ENCODE measurements at places on chromosomes 13 and 19. TPM values are rescaled to one million over a fixed set of nuclear protein-coding genes. Genes with fewer than 3 reads are reported as not detected.

- H3K4me1 ChIP-seq: peaks cover 6% of the 10 kb centered on the region
- no peak overlapping the region for H3K27ac ChIP-seq
These were observed 13.2 kb upstream of the URI1 start for GRCh38 chr19:29928831-29929230.

DNA sequence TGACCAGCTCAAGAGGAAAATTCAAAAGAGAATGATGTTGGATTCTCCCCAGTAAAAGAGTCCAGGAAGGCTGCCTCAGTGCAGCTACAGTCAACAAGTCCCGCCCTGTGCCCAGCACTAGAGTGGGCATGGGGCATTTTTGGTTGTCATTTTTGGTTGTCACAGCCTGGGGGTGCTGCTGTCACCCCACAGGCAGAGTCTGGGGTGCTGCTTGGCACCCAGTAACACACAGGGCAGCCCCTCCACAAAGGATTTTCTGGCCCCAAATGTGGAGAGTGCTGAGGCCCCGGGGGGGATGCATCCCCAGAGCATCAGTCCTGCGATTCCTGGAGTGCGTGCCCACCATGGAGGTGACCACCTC, 28.2 kb upstream of the TMEM255B start:
- no peak overlapping the region for H3K27ac ChIP-seq
- no peaks in the 10 kb centered on the region for H3K27me3 ChIP-seq
- H3K36me3 ChIP-seq: no peaks in the 10 kb centered on the region
- H3K4me1 ChIP-seq: no peaks in the 10 kb centered on the region
- no peak overlapping the region for H3K4me3 ChIP-seq
- DNase-seq: no peak

The ZNF575 gene
- total RNA-seq: 1.8 TPM

- no peak overlapping the region for H3K4me3 ChIP-seq
- H3K27me3 ChIP-seq: peaks cover 34% of the 10 kb centered on the region
- no peak overlapping the region for H3K27ac ChIP-seq
These were observed 8.1 kb upstream of the CHST8 start for GRCh38 chr19:33613620-33614000.

DNA sequence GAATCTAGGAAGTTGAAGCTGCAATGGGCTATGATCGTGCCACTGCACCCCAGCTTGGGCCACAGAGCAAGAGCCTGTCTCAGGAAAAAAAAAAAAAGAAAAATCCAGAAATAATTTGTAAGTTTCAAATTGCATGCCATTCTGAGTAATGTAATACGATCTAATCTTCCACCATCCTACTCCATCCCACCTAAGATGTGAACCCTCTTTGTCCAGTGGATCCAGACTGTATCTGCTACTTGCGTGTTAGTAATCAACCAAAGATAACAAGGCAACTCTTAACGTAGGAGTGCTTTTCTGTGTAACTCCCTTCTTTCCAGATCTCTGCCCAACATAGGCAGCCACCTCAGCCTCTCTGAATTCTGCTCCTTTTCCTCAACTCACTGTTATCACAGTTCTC, 24.3 kb downstream of the RFC3 start:
- peak; percentile 25 for DNase-seq
- H3K4me3 ChIP-seq: no peak overlapping the region
- no peak overlapping the region for H3K27ac ChIP-seq
- no peaks in the 10 kb centered on the region for H3K27me3 ChIP-seq
- no peaks in the 10 kb centered on the region for H3K36me3 ChIP-seq

DNA sequence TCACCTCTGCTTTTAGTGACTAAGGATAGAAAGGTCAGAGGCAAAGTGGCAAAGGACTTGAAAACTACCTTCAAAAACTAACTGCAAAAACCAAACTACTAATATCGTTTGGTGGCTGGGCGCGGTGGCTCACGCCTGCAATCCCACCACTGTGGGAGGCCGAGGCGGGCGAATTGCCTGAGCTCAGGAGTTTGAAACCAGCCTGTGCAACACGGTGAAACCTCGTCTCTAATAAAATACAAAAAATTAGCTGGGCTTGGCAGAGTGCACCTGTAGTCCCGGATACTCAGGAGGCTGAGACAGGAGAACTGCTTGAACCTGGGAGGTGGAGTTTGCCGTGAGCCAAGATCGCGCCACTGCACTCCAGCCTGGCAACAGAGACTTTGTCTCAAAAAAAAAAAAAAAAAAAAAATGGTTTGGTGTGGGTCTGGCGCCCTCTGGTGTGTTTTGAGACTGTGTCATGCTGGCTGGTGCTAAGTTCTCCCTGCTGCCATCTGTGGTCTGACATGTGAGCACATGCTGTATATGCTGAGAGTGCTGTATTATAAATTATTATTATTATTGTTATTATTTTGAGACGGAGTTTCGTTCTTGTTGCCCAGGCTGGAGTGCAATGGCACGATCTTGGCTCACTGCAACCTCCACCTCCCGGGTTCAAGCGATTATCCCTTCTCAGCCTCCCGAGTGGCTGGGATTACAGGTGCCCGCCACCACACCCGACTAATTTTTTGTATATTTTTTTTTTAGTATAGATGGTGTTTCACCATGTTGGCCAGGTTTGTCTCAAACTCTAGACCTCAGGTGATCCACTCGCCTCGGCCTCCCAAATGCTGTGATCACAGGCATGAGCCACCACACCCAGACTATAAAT, 36.0 kb upstream of the RNF17 start:
- H3K27me3 ChIP-seq: no peaks in the 10 kb centered on the region
- H3K4me3 ChIP-seq: no peak overlapping the region
- H3K27ac ChIP-seq: no peak overlapping the region
- no peaks in the 10 kb centered on the region for H3K36me3 ChIP-seq
- H3K4me1 ChIP-seq: no peaks in the 10 kb centered on the region

GRCh38 chr13:51559946-51560735, 24.1 kb upstream of the WDFY2 start:
- H3K36me3 ChIP-seq: no peaks in the 10 kb centered on the region
- H3K4me1 ChIP-seq: no peaks in the 10 kb centered on the region
- H3K27me3 ChIP-seq: peaks cover 6% of the 10 kb centered on the region
- no peak overlapping the region for H3K27ac ChIP-seq

GRCh38 chr13:75375329-75375728, 106.6 kb downstream of the TBC1D4 start:
- H3K4me3 ChIP-seq: no peak overlapping the region
- DNase-seq: no peak
- H3K36me3 ChIP-seq: no peaks in the 10 kb centered on the region
- H3K27me3 ChIP-seq: no peaks in the 10 kb centered on the region
- peaks cover 20% of the 10 kb centered on the region for H3K4me1 ChIP-seq
- no peak overlapping the region for H3K27ac ChIP-seq

GRCh38 chr13:57865600-57866294, 234.2 kb downstream of the PCDH17 start:
- H3K27ac ChIP-seq: no peak overlapping the region
- H3K27me3 ChIP-seq: no peaks in the 10 kb centered on the region
- no peaks in the 10 kb centered on the region for H3K4me1 ChIP-seq
- no peak overlapping the region for H3K4me3 ChIP-seq

DNA sequence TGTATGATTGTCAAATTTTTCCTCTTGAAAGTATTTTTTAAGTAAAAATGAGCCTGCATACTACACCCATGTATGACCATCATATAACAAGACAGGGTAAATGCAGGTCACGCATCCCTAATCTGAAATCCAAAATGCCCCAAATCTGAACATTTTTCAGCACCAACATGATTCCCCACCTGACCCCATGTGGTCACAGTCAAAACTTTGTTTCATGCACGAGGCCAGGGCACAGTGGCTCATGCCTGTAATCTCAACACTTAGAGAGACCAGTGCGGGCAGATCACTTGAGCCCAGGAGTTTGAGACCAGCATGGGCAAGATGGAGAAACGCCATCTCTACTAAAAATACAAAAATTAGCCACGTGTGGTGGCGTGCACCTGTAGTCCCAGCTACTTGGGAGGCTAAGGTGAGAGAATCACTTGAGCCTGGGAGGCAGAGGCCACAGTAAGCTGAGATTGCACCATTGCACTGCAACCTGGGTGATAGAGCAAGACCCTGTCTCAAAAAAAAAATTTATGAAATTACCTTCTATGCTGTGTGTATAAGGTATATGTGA, 63.7 kb upstream of the NPAS1 start:
- H3K36me3 ChIP-seq: no peaks in the 10 kb centered on the region
- H3K4me3 ChIP-seq: no peak overlapping the region
- H3K27ac ChIP-seq: no peak overlapping the region
- peaks cover 8% of the 10 kb centered on the region for H3K4me1 ChIP-seq
- no peaks in the 10 kb centered on the region for H3K27me3 ChIP-seq

The WDR87 gene
- not detected for total RNA-seq

DNA sequence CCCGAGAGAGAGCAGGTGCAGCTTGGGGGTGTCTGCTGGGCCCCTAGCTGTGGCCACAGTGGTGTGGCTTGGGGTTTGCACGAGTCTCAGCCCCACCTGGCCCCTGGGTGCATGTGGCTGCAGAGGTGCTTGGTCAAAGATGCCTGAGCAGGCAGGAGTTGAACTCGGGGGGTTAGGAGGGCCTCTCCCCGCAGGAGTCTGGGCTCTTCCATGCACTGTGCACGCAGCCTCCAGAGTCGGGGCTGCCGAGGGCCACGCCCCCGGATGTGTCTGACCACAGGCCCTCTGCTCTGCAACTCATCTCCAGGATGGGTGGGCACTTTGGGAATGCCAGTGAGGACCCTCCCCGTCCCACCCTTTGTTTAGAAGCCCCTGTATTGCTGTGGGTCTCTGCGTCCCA, 91.5 kb upstream of the MCF2L start:
- peaks cover 7% of the 10 kb centered on the region for H3K4me1 ChIP-seq
- no peaks in the 10 kb centered on the region for H3K27me3 ChIP-seq
- no peak overlapping the region for H3K4me3 ChIP-seq
- no peak for DNase-seq
- H3K27ac ChIP-seq: no peak overlapping the region
- peaks cover 32% of the 10 kb centered on the region for H3K36me3 ChIP-seq

- peak; percentile 65 for DNase-seq
- H3K4me3 ChIP-seq: peak within 1 kb of the TSS; percentile 97
- peak within 1 kb of the TSS; percentile 100 for H3K27ac ChIP-seq
These were observed at the start of gene BRD4 for GRCh38 chr19:15332311-15332996. Gene BRD4, minus strand, starts transcription at chr19:15332539. Its CDS starts 59,440 bp downstream, at chr19:15273099.

The EIF3K gene
- 711 TPM for total RNA-seq

The PGLYRP2 gene
- not detected for total RNA-seq

- no peak overlapping the region for H3K4me3 ChIP-seq
- H3K27me3 ChIP-seq: no peaks in the 10 kb centered on the region
These were observed 52.9 kb downstream of the MBNL2 start for GRCh38 chr13:97274829-97275649.

The TGFBR3L gene
- total RNA-seq: 0.46 TPM

GRCh38 chr13:57682128-57682716, 50.7 kb downstream of the PCDH17 start:
- no peak for DNase-seq
- no peak overlapping the region for H3K4me3 ChIP-seq
- no peaks in the 10 kb centered on the region for H3K27me3 ChIP-seq

DNA sequence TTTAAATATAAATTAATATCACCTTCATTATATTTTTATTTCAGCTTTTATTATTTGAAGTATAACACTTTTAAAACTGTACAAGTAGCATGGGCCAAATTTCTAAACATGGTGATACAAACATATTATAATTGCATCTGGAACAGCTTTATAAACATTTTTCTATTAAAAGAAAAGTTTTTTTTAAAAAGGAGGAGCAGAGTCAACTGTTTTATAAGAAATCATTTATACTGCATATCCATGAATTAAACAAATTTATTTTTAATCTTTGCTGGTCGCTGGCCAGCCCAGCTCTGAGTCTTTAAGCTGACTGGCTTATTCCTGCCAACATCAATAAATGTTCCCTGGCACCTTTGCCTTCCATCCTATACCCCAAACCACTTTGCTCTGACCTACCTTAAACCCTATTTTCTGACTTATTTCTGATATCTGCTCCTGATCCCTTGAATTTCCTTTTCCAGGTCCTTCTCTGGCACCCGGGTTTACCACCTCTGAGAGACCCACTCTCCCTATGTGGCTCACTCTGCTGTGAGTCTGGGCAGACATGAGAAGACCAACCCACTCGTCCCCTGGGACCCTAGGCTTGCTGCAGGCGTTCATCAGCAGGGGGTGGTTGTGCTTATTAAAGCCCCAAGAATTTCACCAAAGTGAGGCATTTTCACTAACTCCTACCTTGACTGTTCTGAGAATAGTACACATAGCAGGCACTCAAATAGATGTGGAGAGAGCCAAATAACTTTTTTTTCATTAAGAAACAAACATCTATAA, 220.3 kb downstream of the KLF12 start:
- H3K27ac ChIP-seq: no peak overlapping the region
- H3K4me3 ChIP-seq: no peak overlapping the region
- peaks cover 13% of the 10 kb centered on the region for H3K4me1 ChIP-seq
- peak; percentile 54 for DNase-seq
- H3K36me3 ChIP-seq: no peaks in the 10 kb centered on the region
- H3K27me3 ChIP-seq: no peaks in the 10 kb centered on the region

The SIGLEC10 gene
- total RNA-seq: not detected

DNA sequence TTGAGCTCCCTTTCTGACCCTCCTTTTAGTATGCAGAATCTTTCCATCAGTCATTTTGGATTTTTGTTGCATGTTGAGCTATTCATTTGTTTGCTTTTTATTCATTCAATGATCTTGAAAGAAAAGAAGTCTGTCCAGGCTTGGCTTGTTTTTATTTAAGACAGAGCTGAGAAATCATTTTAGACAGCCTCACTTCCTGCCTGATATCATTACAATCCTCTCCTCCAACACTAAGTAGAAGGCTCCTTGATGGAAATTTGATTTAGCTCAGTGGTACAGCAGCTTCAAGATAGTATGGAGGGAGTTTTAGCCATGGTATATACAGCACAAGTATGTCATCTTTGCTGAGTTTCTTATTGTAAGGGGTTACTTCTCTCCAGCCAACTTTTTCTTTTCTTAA, 28.4 kb downstream of the MBNL2 start:
- no peaks in the 10 kb centered on the region for H3K27me3 ChIP-seq
- H3K4me3 ChIP-seq: no peak overlapping the region
- H3K4me1 ChIP-seq: no peaks in the 10 kb centered on the region

GRCh38 chr19:4591320-4591719, 31.8 kb upstream of the SEMA6B start:
- no peaks in the 10 kb centered on the region for H3K27me3 ChIP-seq
- H3K4me3 ChIP-seq: no peak overlapping the region
- H3K4me1 ChIP-seq: peaks cover 9% of the 10 kb centered on the region
- no peak for DNase-seq
- no peak overlapping the region for H3K27ac ChIP-seq

- H3K4me1 ChIP-seq: no peaks in the 10 kb centered on the region
- H3K27me3 ChIP-seq: peaks cover 23% of the 10 kb centered on the region
- no peaks in the 10 kb centered on the region for H3K36me3 ChIP-seq
- no peak for DNase-seq
- H3K27ac ChIP-seq: no peak overlapping the region
- H3K4me3 ChIP-seq: no peak overlapping the region
These were observed 51.9 kb upstream of the PABPC3 start for GRCh38 chr13:25044071-25044470.

The BST2 gene
- total RNA-seq: 69.3 TPM

DNA sequence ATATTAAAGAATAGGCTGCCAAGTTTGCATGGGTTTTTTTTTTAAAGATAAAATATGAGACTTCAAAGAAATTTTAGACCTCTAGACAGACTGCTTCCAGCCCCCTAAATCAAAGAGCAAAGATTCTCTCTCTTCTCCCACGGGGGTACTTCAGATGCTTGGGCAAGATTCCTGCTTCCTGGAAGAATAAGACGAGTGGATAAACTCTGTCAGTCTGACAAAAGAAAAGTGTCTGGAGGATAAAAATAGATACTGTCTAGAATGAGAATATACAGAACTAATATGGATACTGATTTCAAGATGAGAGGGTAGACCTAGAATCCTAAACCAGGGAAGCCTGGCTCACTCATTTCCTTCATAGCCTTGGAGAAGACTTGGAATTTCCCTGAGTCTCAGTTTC, 435.1 kb downstream of the FOXO1 start:
- H3K27ac ChIP-seq: no peak overlapping the region
- no peaks in the 10 kb centered on the region for H3K36me3 ChIP-seq
- no peak for DNase-seq
- H3K27me3 ChIP-seq: no peaks in the 10 kb centered on the region

All from cardiac muscle cell (in vitro differentiated cells and primary cell).